ENCODE measurements at places on chromosomes 2 and 18. TPM values are rescaled to one million over a fixed set of nuclear protein-coding genes. Genes with fewer than 3 reads are reported as not detected.
A peak's percentile ranks its signal among the peaks of the same experiment; 100 is the strongest.

Gene SULT1C4
- total RNA-seq: 19.8 TPM

Gene IMPA2
- total RNA-seq: 26.5 TPM

Gene PRLH
- total RNA-seq: not detected

Gene PLEK
- 11.7 TPM for total RNA-seq

DNA sequence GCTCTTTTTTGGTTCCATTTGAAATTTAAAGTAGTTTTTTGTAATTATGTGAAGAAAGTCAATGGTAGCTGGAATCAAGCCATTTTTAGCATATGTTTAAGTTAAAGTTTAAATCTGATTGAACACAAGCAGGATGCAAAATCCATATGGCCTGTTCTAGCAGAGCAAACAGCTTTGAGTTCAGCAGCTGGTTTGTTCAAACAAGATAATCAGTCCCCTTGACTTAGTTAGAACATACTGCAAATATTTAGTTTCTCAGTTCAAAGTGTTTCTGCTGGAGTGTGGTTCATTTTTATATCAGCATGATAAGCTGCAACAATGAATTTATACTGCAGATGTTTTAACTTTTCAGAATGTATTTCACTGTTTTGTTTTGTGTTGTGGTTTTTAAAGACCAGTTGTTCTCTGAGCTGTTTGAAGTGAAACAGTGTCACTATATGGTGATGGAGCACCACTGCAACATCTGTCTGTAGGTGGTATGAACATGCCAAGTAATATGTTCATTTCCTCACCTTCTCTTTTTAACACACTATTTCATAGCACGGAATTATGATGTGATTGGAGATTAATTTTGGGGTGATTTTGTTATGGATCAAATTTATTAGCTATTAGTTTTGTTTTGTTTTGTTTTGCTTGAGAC is 125.3 kb downstream of the COL4A4 start:
- no peaks in the 10 kb centered on the region for H3K36me3 ChIP-seq
- no peak for DNase-seq
- no peak overlapping the region for H3K27ac ChIP-seq
- no peaks in the 10 kb centered on the region for H3K27me3 ChIP-seq
- H3K4me1 ChIP-seq: no peaks in the 10 kb centered on the region

- H3K27ac ChIP-seq: no peak overlapping the region
- no peaks in the 10 kb centered on the region for H3K27me3 ChIP-seq
- DNase-seq: no peak
- H3K4me1 ChIP-seq: no peaks in the 10 kb centered on the region
Measured at GRCh38 chr2:208326016-208326415, 60.0 kb downstream of the PIKFYVE start.

DNA sequence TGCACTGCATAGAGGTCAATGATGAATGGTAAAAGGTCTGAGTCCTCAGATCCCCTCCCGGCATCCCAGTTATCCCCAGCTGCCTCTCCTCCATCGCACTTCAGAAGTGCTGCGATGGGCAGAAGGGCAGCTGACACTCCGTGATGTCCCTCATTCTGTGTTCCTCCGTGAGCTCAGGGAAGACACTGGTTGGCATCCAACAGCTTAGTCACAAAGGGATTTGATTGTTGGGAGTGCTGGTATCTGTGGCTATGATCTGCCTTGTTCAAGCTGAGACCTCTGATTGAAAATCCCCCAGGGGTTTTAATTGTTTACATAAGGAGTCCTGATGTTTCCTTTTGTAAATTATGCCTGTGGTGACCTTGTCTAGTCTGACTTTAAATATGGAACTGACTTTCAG is 19.0 kb upstream of the SAG start:
- no peak for DNase-seq
- peaks cover 2% of the 10 kb centered on the region for H3K36me3 ChIP-seq
- no peaks in the 10 kb centered on the region for H3K27me3 ChIP-seq
- H3K4me1 ChIP-seq: no peaks in the 10 kb centered on the region
- H3K4me3 ChIP-seq: no peak overlapping the region

DNA sequence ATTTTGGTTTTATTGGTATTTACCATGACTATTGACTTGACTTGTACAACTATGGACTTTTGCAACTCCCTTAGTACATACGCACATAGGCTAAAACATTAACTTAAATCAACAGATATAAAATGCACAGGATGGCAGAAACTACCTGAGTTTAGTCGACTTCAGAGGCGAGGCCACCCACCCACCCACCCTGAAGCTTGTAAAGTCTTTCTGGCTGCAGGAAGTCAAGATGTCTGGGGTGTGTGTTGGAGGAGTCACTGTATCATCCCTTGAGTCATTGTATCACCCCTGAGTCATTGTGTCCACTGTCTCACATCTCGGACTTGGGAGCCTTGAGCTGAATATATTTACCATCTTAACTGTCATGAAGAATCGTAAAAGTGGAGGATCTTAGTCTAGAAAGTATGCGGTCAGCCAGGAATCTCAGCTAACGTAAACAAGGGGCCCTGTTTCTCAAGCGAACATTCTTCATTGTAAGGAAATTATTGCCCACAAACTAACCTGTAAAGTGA is 140.0 kb upstream of the ST6GAL2 start:
- H3K27ac ChIP-seq: no peak overlapping the region
- H3K4me3 ChIP-seq: no peak overlapping the region
- H3K36me3 ChIP-seq: no peaks in the 10 kb centered on the region
- DNase-seq: no peak
- no peaks in the 10 kb centered on the region for H3K4me1 ChIP-seq

GRCh38 chr18:59767732-59768131 is 70.5 kb upstream of the CCBE1 start:
- no peak overlapping the region for H3K27ac ChIP-seq
- H3K4me1 ChIP-seq: no peaks in the 10 kb centered on the region
- no peaks in the 10 kb centered on the region for H3K27me3 ChIP-seq
- H3K4me3 ChIP-seq: no peak overlapping the region
- no peaks in the 10 kb centered on the region for H3K36me3 ChIP-seq

DNA sequence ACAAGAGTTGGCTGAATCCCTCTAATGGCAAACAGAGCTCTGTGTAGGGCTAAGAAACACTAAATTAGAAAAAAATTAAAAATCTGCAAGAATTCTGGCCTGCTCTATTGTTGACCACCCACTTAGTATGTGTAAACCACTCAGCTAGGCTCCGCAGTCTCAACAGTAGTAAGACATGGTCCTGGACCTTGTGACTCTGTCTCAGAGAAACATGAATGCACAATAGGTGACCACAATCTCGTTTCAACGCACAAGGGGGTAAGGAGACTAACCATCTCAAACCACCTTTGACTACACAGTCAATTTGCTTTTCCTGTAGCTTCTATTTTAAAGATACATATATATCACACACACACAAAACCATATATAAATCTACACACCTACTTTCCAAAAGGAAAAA is 16.5 kb downstream of the SEPTIN10 start:
- no peak for DNase-seq
- no peak overlapping the region for H3K4me3 ChIP-seq
- H3K36me3 ChIP-seq: no peaks in the 10 kb centered on the region
- H3K27me3 ChIP-seq: no peaks in the 10 kb centered on the region
- H3K27ac ChIP-seq: no peak overlapping the region

DNA sequence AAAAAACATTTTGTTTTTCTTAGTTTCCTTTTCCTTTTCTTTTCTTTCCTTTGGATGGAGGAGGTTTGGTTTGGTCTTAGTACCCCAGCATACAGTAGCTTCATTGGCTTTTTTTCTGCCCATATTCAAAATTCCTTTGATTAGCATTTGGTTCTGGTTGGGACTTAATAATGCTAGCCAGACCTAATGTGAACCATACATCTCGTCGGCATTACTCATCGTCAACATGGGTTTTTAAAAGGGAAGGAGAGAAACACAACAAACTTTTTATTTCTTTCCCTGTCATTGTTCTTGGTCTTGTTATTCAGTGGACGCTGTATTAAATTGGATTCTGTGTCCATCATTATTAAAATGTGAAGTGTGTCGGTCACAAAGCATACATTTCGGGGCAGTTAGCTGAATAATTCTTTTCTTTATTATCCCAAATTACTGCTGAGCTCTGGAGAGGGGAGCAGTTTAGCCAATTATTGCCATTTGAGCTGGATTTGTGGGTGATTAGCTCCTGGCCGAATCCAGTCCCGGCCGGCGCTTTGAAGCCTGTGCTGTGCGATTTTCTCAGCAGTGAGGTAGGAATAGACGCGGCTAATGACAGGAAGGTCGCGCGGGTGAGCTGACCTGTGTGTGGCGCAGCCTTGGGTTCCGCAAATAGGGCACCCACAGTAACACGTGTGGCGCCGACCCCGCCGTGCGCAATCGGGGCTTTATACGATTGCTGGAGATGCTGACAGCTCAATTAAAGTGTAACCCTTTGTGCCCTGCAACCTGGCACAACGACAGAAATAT is 303.3 kb downstream of the GBX2 start:
- H3K27me3 ChIP-seq: no peaks in the 10 kb centered on the region
- H3K4me1 ChIP-seq: no peaks in the 10 kb centered on the region
- H3K4me3 ChIP-seq: peak overlapping the region; percentile 26
- DNase-seq: no peak
- H3K36me3 ChIP-seq: no peaks in the 10 kb centered on the region

DNA sequence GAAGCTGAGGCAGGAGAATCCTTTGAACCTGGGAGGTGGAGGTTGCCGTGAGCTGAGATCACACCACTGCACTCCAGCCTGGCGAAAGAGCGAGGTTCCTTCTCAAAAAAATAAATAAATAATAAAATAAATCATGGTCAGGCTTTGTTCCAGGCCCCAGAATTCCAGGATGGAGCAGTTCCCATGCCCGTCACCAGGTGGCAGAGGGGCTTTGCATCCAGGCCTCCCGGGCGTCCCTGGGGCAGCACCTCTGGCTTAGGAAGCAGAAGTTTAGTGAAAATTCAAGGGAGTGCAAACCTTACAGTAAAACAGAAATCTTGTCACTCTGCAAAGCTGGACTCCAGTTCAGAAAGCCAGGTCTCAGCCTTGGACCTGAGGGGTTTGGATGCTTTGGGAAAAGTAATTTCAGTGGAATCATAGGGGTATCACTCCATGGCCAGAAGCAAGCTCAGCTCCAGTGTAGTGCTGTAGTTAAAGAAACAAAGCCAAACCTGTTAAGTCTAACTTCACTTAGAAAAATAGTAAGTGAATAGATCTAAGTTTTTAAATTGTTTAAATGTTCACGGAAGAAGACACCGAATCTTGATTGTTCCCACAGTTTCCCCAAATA is 512.7 kb downstream of the CMPK2 start:
- DNase-seq: no peak
- H3K4me1 ChIP-seq: no peaks in the 10 kb centered on the region
- no peak overlapping the region for H3K27ac ChIP-seq
- H3K4me3 ChIP-seq: no peak overlapping the region
- H3K27me3 ChIP-seq: no peaks in the 10 kb centered on the region

- DNase-seq: no peak
- no peak overlapping the region for H3K27ac ChIP-seq
- no peaks in the 10 kb centered on the region for H3K4me1 ChIP-seq
- no peaks in the 10 kb centered on the region for H3K27me3 ChIP-seq
Measured at GRCh38 chr2:41863062-41863461, 184.8 kb upstream of the PKDCC start.

- DNase-seq: no peak
- H3K36me3 ChIP-seq: no peaks in the 10 kb centered on the region
- no peak overlapping the region for H3K4me3 ChIP-seq
Measured at GRCh38 chr2:36616947-36617346, 19.0 kb upstream of the FEZ2 start.

DNA sequence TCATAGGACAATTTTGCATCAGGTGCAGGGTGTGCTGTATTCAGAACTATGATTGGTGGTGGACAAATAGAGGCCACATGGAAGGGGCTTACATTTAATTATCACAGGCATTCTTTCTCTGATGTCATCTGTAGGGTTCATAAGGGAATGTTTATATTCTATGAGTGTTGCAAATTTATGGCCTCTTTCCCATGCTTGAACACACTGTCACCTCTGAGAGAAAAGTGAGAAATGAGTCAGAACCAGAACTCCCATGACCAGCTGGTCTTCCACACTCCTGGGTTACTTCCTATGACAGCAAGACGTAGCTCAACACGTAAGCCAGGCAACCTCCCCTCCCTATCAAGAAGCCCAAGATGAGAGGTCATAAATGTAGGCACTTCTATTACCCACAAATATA is 310.8 kb downstream of the PIEZO2 start:
- DNase-seq: no peak
- H3K4me1 ChIP-seq: no peaks in the 10 kb centered on the region
- no peak overlapping the region for H3K27ac ChIP-seq
- no peaks in the 10 kb centered on the region for H3K36me3 ChIP-seq

DNA sequence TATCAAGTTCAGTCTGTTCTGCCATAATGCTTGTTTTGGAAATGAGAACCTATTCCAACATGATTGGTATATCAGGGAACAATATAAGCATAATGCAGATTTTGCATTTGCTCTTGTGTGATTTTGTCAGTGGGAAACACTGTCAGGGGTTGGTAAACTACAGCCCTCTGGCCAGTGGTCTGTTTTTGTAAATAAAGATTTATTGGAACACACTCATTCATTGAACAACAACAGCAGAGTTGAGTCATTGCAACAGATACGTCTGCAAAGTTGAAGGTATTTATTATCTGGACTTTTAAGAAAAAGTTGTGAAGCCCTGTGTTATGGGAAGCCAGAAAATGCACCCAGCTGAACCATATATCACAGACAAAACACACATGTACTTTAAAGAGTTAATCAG is 83.1 kb downstream of the MCFD2 start:
- H3K36me3 ChIP-seq: no peaks in the 10 kb centered on the region
- DNase-seq: no peak
- H3K4me3 ChIP-seq: no peak overlapping the region
- no peaks in the 10 kb centered on the region for H3K27me3 ChIP-seq
- no peak overlapping the region for H3K27ac ChIP-seq

DNA sequence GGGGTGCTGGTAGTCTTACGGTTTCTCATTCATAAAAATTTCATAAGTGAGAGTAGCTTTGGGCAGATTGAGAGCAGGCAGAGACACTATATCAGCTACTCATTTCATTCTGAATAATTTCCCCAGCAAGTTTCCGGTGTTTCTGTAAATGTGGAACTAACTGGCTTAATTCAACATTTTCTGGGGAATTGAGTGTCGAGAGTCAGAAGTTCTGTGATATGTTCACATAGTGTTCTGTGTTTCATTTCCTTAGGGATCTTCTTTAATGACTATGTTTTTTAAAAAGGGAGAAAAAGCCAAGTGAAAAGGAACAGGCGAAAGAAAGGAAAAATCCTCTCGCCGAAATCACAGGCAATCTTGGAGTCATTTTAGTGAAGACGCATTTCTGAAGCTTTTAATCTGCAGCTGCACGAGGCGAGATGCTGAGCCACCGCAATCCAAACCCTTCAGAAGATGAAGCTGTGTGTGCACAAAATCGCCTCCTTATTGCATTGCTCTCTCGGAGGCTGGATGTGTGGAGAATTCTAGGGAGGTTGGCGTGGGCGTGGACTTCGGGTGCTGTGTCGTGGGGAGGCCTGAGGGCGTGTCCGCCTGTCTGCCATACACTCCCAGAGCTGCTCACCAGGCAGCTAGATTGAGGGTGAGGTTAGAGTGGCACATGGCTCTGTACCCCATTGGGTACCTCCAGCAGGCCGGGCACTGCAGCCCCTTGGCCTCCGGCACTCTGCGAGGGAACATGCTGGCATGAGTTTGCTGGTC is 38.4 kb upstream of the HDAC4 start:
- no peaks in the 10 kb centered on the region for H3K36me3 ChIP-seq
- no peaks in the 10 kb centered on the region for H3K4me1 ChIP-seq
- H3K27me3 ChIP-seq: peaks cover 11% of the 10 kb centered on the region
- no peak overlapping the region for H3K4me3 ChIP-seq
- no peak for DNase-seq
